ENCODE measurements at places on chromosomes 16 and 17. TPM values are rescaled to one million over a fixed set of nuclear protein-coding genes. Genes with fewer than 3 reads are reported as not detected.

- DNase-seq, result no peak
Measured at GRCh38 chr17:55062921-55063320, 94.4 kb downstream of the STXBP4 start.

The FN3KRP gene
- total RNA-seq, result 32.3 TPM

- DNase-seq, result no peak
Measured at GRCh38 chr16:73365016-73365551, 317.2 kb upstream of the ZFHX3 start.

GRCh38 chr17:41682631-41683030, 6.1 kb upstream of the EIF1 start:
- DNase-seq, result no peak

DNA sequence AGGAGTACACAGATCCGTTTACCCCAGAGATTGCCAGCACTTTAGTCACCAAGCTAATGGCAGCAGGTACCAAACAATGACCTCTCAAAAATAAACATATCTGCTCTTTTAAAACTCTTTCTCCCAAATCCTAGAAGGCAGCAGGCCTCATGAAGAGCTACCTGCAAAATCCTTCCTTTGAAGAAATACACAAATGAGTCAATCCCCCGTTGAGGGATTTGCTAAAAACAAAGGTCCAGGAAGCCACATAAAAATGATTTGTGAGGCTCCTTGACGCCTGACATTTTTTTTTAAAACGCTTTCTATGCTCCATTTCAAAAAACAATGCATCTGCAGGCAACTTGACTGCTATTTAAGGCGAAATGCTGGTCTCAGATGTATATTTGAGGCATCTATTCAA, 58.2 kb downstream of the NACA2 start:
- DNase-seq, result no peak

DNA sequence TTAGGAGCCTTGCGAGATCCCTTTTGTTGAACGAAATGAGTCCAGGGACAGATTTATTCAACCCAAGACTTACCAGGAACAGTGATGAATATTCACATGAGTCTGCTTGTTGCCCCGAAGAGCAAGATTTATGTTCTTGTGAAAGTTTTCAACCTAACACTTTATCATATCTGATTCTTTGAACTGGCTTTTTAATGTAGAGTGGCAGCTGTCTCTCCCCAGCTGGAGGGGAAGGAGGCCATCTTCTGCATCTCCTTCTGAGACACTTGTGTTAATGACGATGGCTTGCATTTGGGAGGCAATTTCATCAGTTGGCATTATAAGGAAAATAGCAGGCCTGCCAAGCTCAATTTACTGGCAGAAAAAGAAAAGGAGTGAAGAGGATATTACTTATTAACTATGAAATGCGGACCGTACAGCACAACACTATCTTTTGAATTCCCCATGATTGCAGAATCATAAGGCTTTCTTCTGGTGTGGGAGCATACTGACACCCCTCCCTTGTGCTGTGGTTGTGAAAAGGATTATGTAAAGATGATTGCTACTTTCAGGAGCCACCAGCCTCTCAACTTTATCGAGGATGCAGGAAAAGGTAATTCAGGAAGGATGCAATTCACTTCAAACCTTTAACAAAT, 35.7 kb downstream of the SMARCE1 start:
- no peak for DNase-seq

The ADGRG1 gene
- 47.4 TPM for total RNA-seq

The CACNA1G gene
- total RNA-seq, result 0.36 TPM

- no peak for DNase-seq
Measured at GRCh38 chr17:75390982-75391381, 14.5 kb downstream of the GRB2 start.

DNA sequence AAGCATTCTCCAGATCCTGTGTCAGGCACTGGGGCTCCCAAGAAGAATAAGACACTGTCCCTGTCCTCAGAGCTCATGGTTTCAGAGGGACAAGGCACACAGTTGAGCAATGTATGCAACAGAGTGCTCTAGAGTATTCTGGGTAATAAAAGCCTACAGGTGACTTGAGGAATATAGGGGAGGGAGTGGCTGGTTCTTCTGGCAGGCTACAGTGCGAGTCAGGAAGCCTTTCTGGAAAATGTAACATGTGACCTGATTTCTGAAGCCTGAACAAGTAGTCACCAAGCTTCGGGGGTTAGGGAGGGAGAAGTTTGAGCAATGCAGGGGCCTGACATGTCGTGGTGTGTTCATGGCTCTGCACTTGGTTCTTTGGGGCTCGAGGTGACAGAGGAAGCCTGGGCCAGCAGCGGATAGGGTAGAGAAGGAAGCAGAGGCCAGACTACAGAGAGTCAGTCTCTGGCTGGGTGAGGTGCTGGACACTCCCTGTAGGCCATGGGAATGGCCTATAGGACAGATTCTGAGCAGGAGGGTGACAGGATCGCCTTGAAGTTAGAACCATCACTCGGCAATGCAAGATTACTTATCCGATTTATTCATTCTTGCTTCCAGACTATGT, 16.0 kb upstream of the LRRC75A start:
- no peak for DNase-seq
